ENCODE measurements at places on chromosomes 13 and 19. TPM values are rescaled to one million over a fixed set of nuclear protein-coding genes. Genes with fewer than 3 reads are reported as not detected.

DNA sequence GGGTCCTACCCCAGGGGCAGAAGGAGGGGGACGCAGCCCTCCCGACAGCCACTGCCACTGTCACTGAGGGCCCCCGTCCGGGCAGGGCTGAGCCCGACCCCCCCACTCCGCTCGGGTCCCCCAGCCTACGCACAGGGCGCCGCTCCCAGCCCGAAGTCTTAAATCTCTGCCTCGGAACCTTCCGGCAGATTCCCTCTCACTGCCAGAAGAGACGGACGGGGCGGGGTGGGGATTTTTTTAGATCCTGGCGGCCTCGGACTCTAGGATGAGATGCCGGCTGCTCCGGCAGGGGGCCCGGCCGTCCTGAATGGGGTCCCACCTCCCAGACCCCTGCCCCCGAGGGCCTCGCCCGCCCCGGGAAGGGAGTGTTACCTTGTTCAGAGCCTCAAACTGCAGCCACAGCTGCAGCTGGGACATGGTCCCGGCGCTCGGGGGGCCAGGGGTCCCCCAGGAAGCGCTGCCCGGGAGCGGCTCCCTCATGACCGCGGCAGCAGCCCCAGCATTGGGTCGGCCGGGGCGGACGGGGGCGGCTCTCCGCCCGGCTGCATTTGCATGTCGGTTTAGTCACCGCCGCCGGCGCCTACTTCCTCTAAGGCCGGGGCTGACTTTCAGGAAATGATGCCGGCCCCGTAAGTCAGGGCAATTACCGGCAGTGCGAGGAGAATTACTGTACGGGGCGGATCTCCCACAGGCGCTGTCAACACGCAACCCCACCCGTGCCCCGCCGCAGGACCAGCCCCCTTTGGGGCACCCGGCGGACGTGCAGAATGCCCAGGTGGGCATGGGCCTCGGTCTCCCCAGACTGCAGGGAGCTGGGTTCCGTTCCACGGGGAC is 28.1 kb downstream of the GPX4 start:
- no peaks in the 10 kb centered on the region for H3K27me3 ChIP-seq
- peaks cover 19% of the 10 kb centered on the region for H3K4me1 ChIP-seq
- H3K27ac ChIP-seq = peak overlapping the region; percentile 95
- no peaks in the 10 kb centered on the region for H3K36me3 ChIP-seq

CYP2S1 gene
- not detected for total RNA-seq

- H3K4me3 ChIP-seq = no peak overlapping the region
- no peak for DNase-seq
- H3K4me1 ChIP-seq = no peaks in the 10 kb centered on the region
- no peaks in the 10 kb centered on the region for H3K36me3 ChIP-seq
- H3K27me3 ChIP-seq = no peaks in the 10 kb centered on the region
Observed at GRCh38 chr13:40672765-40673397, 6.4 kb upstream of the FOXO1 start.

GRCh38 chr13:110304256-110304655 is 2.7 kb downstream of the COL4A1 start:
- H3K27me3 ChIP-seq = no peaks in the 10 kb centered on the region
- peak; percentile 54 for DNase-seq
- H3K27ac ChIP-seq = no peak overlapping the region
- H3K4me3 ChIP-seq = no peak overlapping the region
- H3K36me3 ChIP-seq = no peaks in the 10 kb centered on the region

TICAM1 gene
- total RNA-seq = 4.2 TPM

DNA sequence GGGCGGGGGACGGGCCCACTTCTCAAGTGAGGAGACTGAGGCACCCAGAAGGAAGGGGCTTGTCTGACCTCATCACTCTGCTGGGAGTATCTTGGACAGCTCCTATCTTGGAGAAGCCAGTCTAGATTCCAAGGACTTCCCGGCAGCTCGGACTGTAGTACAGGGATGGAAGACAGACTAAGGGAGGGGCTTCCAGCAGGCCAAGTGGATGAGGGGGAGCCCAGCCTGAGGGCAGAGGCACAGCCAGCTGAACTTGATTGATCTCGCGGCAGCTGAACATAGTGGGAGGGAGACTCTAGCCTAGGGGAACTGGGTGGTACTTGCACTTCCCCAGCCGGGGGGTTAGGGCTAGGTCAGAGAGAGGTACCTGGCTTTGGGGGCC is 711 bp downstream of the CILP2 start:
- H3K27me3 ChIP-seq = no peaks in the 10 kb centered on the region
- H3K4me3 ChIP-seq = no peak overlapping the region
- DNase-seq = peak; percentile 24

SPC24 gene
- total RNA-seq = 19.8 TPM

DNA sequence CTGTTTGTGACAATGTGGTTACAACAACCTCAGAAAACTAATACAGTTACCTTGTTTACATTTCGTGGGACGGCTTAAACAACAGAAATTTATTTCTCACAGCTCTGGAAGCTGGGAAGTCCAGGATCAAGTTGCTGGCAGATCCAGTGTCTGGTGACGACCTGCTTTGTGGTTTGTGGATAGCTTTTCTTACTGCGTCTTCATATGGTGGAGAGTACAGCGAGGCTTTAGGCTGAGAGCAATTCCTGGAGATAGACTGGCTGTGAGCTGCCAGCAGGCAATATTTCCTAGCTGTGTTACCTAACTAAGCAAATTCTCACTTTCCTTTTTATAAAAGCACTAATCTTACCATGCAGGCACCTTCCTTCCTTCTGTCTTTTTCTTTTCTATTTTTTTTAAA is 1203.5 kb upstream of the PRR20A start:
- no peaks in the 10 kb centered on the region for H3K4me1 ChIP-seq
- H3K27me3 ChIP-seq = no peaks in the 10 kb centered on the region
- DNase-seq = no peak
- no peak overlapping the region for H3K27ac ChIP-seq

ZNF541 gene
- total RNA-seq = not detected

DNA sequence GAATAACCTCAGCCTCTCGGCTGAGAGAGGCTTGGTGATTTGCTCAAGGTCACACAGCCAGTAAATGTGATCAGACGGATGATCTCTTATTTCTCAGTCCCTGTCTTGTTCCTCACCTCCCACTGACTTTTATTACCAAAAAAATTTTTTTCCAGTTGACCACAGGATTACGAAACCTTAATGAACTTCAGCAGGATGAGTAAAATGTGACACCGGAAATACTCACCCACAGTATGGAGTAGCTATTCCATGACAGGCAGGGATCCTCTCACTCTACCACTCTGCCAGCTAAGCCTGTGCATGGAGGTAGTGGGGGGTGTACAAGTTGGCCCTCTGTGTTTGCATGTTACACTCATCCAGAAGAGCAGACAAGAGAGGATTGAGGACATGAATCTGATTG is 916.4 kb downstream of the UQCRFS1 start:
- H3K27me3 ChIP-seq = no peaks in the 10 kb centered on the region
- H3K4me1 ChIP-seq = peaks cover 31% of the 10 kb centered on the region
- no peak overlapping the region for H3K4me3 ChIP-seq
- H3K36me3 ChIP-seq = no peaks in the 10 kb centered on the region

ZNF560 gene
- total RNA-seq = 0.25 TPM

DNA sequence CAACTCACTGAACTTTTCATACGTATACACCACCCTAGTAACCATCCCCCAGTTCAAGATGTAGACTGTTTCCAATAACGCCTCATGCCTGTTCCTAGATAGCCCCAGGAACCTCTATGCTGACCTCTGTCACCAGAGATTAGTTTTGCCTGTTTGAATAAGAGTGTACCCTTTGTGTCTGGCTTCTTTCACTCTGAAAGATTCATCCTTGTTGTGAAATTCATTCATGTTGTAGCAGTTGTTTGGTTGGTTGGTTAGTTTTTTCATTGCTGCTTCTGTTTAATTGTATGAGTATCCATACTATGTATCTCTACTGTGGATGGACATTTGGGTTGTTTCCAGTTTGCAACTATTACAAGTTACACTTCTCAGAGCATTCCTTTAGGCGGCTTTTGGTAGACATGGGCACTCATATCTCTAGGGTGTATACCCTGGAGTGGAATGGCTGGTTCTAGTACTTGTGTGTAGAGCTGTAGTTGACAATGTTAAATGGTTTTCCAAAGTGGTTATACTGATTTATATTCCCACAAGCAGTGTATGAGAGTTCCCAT is 1.6 kb downstream of the RNASEH2B start:
- peak overlapping the region; percentile 89 for H3K4me3 ChIP-seq

APOC4 gene
- not detected for total RNA-seq

DNA sequence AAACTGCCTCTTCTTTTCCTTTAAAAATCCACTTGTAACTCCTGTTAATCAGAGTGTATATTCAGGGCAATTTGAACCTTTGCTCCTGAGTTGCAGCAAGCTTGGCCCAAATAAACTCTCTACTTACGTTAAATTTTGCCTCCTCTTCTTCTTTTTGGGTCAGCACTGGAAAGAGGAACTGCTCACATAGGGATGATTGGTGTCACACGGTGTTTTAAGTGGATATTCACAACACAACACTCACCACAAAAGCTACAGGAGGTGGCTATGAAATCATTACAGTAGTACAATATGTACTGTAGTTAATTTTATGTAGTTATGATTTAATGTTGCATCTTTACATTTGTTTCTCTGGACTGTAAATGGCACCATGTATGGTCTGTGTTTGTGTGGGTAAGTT is 96.8 kb upstream of the DOCK9 start:
- no peaks in the 10 kb centered on the region for H3K27me3 ChIP-seq
- H3K36me3 ChIP-seq = 0 out of 2 replicates have a peak, but pooled peaks cover 7% of the 10 kb centered on the region
- DNase-seq = no peak
- H3K4me3 ChIP-seq = no peak overlapping the region

DNA sequence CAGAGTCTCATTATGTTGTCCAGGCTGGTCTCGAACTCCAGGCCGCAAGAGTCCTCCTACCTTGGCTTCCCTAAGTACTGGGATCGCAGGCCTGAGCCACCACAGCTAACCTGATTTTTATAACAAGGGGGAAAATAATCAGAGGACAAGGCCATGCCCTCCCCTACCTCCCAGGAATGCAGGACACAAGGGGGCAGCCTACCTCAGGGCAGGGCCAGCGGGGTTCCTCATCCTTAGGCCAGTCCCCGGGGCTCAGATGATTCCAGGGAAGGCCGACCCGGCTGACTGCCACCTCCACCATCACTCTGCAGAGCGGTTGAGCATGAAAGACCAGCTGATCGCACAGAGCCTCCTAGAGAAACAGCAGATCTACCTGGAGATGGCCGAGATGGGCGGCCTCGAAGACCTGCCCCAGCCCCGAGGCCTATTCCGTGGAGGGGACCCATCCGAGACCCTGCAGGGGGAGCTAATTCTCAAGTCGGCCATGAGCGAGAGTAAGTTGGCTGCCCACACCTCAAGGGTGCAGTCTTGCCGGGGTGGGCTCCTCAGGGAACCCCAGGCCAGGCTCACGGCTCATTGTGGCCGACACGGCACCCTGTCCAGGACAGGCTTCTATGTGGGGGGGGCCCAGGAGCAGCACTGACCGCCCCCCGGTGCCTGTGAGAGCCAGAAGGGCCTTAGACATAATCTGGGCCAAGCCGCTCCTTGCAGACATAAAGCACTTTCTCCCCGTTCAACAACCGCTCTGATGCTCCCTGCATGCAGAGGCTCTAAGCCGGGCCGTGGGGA is 26.8 kb downstream of the PEX11G start:
- no peaks in the 10 kb centered on the region for H3K36me3 ChIP-seq
- no peak overlapping the region for H3K27ac ChIP-seq
- no peaks in the 10 kb centered on the region for H3K27me3 ChIP-seq
- no peak overlapping the region for H3K4me3 ChIP-seq
- no peaks in the 10 kb centered on the region for H3K4me1 ChIP-seq

KLF5 gene
- total RNA-seq = 5.5 TPM

OSCAR gene
- total RNA-seq = 0.54 TPM

- peaks cover 31% of the 10 kb centered on the region for H3K4me1 ChIP-seq
- no peaks in the 10 kb centered on the region for H3K36me3 ChIP-seq
- peak overlapping the region; percentile 86 for H3K27ac ChIP-seq
- no peaks in the 10 kb centered on the region for H3K27me3 ChIP-seq
- DNase-seq = peak; percentile 92
Observed at GRCh38 chr13:50529154-50529882, 314.2 kb downstream of the DLEU7 start.

Data from GM23248 (cell line).